Brain (organoid and tissue), 16 donors: ENCODE measurements at places on chromosomes 3 and 15.
A peak's percentile ranks its signal among the peaks of the same experiment; 100 is the strongest.

GRCh38 chr3:58711871-58712270 is 45.3 kb upstream of the FAM3D start:
- DNase-seq: no peak

- no peak for DNase-seq
Measured at GRCh38 chr3:132623646-132624045, 26.6 kb downstream of the ACKR4 start.

- DNase-seq: no peak
Measured at GRCh38 chr3:71813704-71814103, 28.8 kb upstream of the PROK2 start.

- no peak for DNase-seq
Measured at GRCh38 chr3:133540896-133541674, 32.4 kb upstream of the CDV3 start.

- DNase-seq: peak; percentile 57
Measured at GRCh38 chr3:153028381-153028780, 133.6 kb upstream of the RAP2B start.

DNA sequence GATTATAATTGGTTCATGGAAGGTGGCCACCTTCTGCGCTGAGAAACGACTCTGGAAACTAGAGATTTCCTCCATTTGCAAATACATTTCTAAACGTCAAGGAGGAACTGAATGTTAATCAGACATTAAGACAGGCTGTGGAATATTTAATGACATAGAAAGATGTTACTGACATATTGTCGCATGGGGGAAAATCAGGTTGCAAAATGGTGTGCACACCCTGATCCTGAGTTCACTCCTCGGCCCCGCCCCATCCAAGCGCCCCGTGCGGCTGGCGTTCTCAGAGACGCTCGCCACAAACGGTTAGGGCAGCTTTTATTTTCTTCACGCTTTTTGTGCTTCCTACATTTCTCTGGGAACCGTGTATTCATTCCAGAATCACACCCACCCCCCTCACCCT is 10.7 kb downstream of the H1-8 start:
- DNase-seq: peak; percentile 71

DNA sequence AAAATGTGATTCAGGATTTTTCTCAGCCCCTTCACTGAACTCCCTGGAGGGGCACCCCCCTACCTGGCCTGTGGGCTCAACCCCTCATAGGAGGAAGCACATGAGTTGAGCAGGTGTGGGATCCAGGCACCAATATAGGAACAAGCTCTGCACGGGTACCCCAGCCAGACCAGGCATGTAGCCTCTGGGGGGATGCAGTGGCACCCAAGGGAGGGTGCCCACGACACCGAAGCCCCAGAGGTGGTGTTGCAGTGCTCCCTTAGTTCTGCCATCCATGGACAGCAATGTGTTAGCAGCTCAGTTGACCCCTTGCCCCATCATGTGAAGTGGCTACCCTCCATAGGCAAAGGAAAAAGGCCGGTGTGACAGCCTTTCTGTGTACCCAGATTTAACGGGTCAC is 30.9 kb upstream of the BCHE start:
- DNase-seq: no peak

- DNase-seq: peak; percentile 41
Measured at GRCh38 chr15:36755341-36756000, 176.0 kb downstream of the CDIN1 start.

DNA sequence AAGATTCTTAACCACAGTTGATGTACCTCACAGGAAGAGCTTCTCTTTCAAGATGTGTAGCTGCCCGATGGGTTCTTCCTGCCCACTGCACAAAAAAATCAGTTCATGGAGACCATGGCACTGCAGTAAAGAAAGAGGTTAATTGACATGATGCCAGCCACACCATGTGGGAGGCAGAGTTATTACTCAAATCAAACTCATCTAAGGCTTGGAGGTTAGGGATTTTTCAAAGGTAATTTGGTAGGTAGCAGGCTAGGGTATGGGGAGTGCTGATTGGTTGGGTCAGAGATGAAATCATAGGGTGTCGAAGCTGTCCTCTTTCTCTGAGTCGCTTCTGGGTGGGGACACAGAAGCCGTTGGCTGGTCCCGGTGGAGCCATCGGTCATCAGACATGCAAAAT is 57.4 kb upstream of the BDH1 start:
- no peak for DNase-seq

GRCh38 chr3:22380253-22380652 is 629.2 kb upstream of the ZNF385D start:
- no peak for DNase-seq

DNA sequence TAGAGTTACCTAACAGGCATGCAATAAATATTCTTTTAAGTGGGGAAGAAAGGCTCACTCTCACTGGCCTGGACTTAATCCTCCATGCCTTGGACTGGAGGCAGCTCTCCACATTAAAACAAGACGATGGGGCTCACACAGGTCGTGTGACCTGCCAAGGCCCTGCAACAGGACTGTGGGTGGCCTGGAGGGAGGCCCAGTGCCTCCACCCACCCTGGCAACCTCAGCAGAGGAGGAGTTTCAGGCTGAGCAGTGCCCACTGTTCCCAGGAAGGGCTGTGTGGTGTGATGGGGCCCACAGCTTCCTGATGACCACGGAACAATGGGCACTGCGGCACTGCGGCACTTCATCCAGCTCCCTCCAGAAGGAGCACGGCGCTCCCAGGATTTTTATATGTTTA is 5.5 kb downstream of the UROC1 start:
- DNase-seq: peak; percentile 29

DNA sequence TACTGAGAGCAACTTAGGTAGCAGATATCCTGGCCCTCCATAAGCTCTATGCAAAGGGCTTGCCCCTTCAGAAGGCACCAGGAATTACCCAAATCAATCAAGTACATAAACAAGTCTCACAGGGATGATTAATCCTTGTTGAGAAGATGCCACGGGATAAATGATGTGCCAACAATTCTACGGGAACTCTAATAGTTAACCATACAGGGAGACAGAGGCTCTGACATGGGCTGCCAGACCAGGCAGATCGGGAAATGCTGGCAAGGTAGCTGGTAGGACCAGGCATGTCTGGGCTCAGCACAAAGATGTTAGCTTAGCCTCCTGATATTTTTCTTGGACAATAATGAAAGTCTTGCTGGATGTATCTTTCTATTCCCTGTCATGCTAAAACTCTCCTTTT is 249.3 kb upstream of the THBS1 start:
- DNase-seq: no peak

GRCh38 chr3:144317961-144318360 is 346.3 kb downstream of the DIPK2A start:
- peak; percentile 91 for DNase-seq

- no peak for DNase-seq
Measured at GRCh38 chr3:78978037-78978436, 789.8 kb downstream of the ROBO1 start.

DNA sequence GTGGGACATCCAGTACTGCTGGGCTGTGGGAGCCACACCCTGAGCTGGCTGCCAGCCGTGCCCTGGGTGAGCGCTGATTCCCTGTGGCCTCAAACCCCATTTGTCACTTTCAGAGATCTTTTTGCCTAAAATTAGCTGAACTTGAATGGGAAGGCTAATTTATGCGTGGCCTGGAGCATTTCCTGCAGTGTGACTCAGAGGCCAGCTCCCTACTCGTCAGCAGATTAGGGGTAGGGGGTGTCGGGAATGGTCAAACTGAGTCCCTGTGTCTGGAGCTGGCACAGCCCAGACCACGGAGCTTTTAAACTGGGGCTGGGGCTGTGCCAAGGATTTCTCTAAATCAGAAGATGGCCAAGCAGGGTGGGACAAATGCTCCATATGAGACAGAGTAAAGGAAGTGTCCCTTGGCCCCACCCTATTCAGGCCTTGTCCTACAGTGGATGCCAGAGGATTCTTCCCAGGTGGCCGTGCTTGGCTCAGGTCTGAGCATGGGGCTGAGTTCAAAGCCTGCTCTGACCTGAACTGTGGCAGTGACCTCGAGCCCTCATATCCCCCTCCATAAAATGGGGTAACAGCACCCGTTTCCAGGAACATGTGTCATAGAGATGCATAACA is 59.7 kb downstream of the ATP2B2 start:
- no peak for DNase-seq

- DNase-seq: no peak
Measured at GRCh38 chr15:83164111-83164770, 43.4 kb downstream of the HDGFL3 start.

DNA sequence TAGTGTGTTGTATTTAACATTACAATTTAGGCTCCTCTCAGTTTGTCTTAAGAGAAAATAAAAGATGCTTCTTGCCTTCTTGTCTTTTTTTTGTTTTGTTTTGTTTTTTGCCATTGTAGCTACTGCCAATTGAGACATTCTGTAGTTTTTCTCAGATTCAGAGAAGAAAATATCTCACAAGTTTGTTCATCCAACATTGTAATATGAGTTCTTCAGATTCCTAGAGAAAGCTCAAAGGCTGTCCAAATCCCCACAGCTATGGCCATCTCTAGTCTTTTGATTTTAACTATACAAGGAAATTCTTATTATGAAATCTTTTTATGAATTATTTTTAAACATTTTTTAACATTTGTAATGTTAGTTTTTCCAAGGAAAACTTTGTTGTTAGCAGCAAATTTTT is 264.7 kb downstream of the RBMS3 start:
- DNase-seq: no peak

DNA sequence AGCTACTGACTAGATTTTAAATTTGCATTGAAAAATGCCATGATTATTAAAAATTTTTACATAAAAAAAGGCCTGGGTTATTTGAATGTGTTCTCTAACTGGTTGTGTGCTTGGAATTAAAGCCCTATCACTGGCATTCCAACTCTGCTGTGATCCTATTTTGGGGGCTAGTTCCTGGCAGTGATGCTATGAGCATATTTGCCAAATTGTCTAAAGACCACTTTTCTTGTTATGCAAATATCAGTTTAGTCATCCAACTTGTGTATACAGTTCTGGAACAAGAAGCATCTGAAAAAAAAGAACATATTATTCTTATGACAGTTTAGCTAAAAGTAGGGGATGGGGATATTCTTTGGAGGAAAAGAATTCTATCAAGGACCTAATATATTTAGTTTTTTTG is 243.4 kb upstream of the ZNF717 start:
- peak; percentile 66 for DNase-seq

DNA sequence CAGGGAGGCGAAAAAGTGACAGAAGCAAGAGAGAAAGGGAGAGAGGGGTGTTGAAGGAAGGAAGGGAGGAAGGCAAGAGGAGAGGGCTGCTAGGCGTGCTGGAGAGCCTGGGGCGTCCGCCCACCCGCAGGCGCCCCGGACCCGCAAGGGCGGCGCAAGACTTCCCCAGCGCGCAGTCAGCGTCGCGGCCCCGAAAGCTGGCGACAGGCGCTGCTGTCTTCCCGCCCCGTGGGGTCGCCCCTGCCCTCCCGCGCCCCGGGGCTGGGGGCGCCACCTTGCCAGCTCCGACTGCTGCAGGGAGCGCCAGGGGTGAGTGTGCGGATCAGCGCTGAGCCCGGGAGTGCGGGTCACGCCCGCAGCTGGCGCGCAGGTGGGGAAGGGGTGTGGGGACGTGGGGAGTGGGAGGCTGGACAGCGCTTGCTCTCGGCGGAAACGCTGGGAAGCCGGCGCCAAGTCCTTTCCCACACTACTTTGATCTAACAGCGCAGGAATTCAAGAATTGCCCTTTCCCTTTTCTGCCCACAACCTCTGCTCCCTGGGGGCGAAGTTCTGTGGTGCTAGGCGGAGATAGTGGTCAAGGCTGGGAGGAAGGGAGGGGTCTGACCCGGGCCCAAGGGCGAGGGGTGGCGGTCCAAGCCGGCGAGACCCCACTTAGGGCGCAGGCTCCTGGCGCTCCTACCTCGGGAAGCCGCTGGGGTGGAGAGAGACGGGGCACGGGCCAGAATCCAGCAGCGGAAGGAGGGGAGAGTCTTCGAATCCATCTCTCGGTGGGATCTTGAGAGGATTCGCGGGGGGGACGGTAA is 266.1 kb downstream of the CGGBP1 start:
- DNase-seq: peak; percentile 36

DNA sequence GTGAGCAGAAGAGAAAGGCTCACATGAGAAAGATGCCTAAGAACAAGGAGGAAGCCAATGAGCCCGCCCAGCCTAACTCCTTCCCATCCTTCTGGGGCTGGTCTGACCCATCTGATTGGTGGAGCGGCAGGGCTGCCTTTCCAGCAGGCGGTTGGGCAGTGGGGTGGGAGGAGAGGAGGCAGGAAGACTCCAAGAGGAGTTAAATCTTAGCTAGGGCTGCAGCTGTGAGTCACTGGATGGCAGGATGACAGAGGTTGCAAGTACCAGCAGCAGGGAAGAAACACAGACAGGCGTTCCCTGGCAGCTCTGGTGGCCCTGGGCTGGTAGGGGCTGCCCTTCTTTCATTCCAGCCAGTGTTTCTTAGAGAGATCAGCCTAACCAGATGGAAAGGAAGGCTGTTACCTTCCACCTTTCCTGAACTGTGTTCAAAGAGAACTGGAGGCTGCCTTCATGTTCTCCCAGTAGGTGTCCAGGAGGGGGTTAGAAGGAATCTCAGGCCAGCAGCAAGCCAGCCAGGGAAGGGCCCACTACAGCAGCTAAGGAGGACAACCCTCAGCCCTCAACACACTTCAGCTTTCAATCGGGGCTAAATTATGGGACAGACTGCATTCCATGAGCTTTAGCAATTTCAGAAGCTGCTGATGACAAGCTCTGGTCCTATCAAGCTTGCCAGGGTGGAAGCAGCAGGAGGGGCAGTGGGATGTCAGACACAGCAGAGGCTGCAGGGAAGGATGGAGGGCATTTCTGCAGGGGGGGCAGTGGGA is 50.3 kb downstream of the CHSY1 start:
- DNase-seq: peak; percentile 83

- no peak for DNase-seq
Measured at GRCh38 chr3:49248840-49249227, 28.2 kb downstream of the C3orf62 start.

- no peak for DNase-seq
Measured at GRCh38 chr15:57455929-57456328, 79.6 kb downstream of the CGNL1 start.

DNA sequence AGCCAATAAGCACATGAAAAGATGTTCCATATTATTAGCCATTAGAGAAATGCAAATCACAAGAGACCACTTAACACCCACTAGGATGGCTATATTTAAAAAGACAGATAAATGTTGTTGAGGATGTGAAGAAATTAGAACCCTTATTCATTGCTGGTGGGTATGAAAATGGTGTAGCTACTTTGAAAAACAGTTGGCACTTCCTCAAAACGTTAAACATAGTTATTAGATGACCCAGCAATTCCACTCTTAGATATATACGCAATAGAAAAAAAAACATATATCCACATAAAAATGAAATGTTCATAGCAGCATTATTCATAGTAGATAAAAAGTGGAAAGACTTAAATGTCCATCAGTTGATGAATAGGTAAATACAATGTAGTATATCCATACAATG is 47.1 kb upstream of the TERB2 start:
- DNase-seq: no peak

DNA sequence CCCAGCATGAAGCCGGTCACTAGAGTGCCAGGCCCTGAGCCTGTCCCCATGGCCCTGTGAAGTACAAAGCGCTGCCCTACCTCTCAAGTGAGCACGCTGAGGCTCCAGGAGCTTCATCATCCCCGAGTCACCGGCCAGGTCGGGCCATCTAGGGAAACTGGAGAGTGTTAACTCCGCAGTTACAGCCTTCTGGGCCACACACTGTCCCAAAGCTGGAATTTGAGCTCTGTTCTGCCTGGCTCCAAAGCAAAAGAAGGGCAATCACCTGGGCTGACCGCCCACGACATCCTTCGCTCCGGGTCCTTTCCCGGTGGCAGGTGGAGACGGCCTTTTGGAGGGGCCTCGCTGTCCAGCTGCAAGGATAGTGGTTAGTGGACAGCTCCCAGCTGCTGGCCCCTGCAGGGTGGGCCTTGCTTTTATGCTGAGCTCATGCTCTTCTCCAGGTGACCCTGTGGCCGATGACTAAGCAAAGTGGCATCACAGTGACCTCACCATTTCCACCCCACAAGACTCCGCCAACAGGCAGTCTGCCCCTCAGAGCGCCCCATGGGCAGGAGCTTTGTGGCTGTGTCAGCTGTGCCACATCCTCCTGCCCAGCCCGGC is 3.5 kb upstream of the MUC4 start:
- no peak for DNase-seq
